ENCODE measurements at places on chromosomes 4 and X. TPM values are rescaled to one million over a fixed set of nuclear protein-coding genes. Genes with fewer than 3 reads are reported as not detected.

BMX gene
- 0.35 TPM for total RNA-seq

MAGEB3 gene
- total RNA-seq, result not detected

GAGE1 gene
- not detected for total RNA-seq

IL3RA gene
- not detected for total RNA-seq

DNA sequence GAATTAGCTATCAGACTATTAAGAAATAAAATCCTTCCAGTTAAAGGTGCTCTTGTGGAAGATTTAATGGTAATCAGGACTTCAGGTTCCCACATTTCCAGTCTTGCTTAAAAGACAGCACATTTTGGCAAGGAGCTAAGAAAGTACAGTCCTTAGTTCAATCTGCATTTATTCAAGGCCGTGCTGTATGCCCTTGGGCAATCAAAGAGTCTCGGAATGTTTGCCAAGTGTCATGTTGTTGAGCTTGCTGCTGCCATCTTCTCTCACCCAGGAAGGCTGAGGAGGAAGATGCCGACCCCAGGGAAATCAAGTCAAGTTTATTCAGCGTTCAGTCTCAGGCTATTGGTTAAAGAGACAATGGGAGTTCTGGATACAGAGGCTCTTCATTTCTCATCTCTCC lies 388.1 kb upstream of the IGFBP7 start:
- DNase-seq, result no peak

- peak; percentile 88 for DNase-seq
Measured at GRCh38 chr4:147833254-147833653, 101.4 kb downstream of the ARHGAP10 start.

DNA sequence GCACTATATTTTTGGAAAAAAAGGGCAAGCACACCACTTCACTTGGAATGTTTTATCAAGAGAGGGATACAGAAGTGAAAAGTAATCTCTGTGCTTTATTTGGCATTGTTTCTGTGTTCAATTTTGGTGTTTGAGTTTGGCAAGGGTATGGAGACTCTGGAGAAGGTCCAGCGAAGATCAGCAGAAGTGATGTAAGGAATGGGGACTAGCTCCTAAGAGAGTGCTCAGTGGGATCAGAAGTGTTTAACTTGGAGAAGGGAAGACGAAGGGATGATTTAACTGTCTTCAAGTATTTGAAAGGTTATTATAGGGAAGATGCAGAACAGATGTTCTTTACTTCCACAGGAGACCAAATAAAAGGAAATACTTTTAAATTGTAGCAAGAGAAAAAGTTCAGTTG lies 74.3 kb downstream of the CFAP299 start:
- no peak for DNase-seq

GRCh38 chr4:5851637-5852301 lies 41.1 kb downstream of the CRMP1 start:
- no peak for DNase-seq

UGT2B15 gene
- 0.10 TPM for total RNA-seq

DNA sequence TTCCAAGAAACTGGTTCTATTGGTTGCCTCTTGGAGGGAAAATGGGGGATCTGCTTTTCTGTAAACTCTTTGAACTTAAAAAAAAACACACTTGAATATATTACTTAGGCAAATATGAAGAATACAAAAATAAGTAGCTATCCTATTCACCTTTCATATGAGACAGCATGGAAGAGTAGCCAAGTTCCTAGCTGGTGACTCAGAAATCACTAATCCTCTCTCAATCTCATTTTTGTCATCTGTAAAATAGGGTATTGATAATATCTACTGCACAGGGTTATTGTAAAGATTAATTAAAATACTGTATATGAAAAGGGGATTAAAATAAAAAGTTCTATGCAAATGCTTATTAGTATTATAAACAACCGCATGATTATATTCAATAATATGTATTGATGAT lies 12.7 kb downstream of the MGARP start:
- no peak for DNase-seq

MBTPS2 gene
- total RNA-seq, result 5.0 TPM

GRCh38 chr4:24917076-24917856 lies 4.4 kb upstream of the CCDC149 start:
- DNase-seq, result no peak

GRCh38 chr4:5982156-5982973 lies 35.9 kb downstream of the C4orf50 start:
- DNase-seq, result no peak

GRCh38 chrX:2445662-2446623 lies 54.8 kb downstream of the DHRSX start:
- no peak for DNase-seq

DNA sequence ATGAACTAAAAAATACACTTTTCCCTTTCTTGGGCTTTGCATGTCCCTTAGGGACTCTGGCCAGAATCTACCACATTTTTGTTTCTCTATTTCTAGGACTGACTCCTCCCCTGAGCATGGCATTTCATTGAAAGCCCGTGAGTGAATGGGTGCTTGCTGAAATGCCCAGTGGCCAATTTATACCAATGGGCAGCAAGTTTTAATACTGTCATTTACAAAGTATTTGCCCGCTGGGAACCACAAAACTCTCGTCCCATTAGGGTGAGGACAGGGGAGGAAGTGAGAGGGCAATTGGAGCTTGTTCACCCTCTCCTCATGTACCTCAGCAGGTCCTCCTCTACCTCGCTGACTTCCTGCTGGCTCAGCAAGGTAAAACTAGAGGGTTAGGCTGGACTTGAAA lies 1.1 kb downstream of the SRPX2 start:
- DNase-seq, result peak; percentile 65

GRCh38 chrX:56281789-56282188 lies 49.6 kb downstream of the KLF8 start:
- DNase-seq, result peak; percentile 2

GRCh38 chrX:144798972-144799371 lies 448.3 kb upstream of the SPANXN1 start:
- DNase-seq, result no peak

DNA sequence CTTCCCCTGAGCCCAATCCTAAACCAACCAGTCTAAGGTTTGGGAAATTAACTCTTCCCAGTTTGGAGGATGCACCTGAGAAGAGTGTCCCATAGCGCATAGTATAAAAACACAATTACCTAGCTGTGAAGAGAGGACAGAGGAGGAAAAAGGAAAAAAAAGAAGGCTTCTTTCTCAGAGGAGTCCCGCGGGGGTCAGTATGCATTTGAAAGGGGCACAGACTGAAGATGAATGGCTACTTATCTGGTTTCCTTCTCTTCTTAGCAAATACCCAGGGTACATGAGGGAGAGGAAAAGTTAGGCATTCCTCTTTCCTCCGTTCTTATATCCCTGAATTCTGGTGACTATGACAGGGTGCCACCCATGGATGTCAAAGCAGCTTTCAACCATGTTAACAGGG lies 96.9 kb downstream of the TMEM47 start:
- DNase-seq, result no peak

DNA sequence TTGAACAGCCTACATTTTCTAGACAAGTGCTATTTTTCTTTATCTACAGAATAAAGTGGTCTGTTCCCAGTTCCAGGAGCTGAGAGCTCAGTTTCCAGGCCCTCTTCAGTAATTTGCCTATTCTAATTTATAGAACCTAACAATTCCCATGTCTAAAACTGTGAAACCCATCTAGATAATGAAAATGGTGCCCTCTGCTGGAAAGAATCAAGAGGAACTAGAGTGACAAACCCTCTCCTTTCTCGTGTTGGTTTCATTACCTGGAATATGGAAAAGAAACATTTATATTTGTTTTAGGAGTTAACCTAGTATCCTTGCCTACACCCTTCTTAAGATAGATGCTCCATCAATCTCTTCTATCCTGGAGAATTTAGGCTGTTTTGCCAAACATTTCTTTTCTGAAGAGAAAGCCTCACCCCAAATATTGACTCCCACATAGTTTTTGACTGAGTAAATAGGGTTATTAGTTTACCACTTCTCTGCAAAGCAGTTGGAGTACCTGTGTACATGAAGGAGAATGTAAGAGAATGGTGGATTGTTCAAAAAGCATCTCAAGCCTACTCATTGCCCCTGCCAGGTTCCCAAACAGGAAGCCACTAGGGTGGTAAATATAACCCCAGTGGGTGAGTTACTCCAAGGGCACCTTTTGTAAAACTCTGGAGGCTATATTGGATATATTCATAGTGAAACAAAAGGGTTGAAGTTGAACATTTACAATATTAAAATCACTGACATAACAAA lies 121.6 kb downstream of the RASL11B start:
- DNase-seq, result peak; percentile 57

DNA sequence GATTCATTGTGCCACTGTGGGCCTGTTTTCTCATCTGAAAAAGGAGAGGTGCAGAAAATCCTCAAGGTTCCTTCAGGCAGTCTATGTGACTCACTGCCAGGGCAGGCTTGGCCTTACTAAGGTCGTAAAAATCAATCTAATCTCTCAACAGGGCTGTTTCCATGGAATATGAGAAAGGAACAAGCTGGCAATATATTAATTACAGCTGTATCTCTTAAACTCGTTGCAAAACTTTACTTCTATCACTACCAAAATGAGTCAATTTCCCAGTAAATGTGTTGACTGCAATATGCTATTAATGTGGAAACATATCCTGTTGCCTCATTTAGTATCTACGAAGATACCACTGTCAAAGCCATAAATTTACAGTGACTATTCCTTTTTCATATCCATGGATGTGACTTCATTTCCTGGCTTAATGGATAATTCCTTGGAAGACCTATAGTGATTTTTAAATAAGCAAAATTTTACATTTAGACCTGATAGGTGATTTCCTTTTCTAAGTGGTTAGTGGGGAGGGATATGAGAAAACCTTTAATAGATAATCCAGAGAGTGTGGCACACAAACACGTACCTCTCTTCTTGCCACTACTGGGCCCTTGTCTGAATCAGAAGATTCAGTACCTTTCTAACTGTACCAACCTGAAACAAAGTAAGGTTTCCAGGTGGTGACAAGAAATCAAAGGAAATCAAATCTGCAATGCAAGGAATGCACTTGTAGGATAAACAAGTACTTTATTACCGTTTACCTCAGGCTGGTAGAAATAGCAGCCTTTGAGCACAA lies 127.4 kb upstream of the FTHL17 start:
- peak; percentile 54 for DNase-seq

ADAMTS3 gene
- 22.1 TPM for total RNA-seq

- DNase-seq, result no peak
Measured at GRCh38 chr4:127558489-127559407, 74.0 kb upstream of the INTU start.

CSAG2 gene
- not detected for total RNA-seq

SSX1 gene
- total RNA-seq, result not detected

Measured in renal cortical epithelial cell (primary cell).